ENCODE measurements at places on chromosomes 7 and 10.

- DNase-seq, result no peak
Measured at GRCh38 chr7:102875700-102876295, 37.0 kb upstream of the LRRC17 start.

- peak; percentile 13 for DNase-seq
Measured at GRCh38 chr7:149624006-149624405, 126.4 kb upstream of the ZNF746 start.

DNA sequence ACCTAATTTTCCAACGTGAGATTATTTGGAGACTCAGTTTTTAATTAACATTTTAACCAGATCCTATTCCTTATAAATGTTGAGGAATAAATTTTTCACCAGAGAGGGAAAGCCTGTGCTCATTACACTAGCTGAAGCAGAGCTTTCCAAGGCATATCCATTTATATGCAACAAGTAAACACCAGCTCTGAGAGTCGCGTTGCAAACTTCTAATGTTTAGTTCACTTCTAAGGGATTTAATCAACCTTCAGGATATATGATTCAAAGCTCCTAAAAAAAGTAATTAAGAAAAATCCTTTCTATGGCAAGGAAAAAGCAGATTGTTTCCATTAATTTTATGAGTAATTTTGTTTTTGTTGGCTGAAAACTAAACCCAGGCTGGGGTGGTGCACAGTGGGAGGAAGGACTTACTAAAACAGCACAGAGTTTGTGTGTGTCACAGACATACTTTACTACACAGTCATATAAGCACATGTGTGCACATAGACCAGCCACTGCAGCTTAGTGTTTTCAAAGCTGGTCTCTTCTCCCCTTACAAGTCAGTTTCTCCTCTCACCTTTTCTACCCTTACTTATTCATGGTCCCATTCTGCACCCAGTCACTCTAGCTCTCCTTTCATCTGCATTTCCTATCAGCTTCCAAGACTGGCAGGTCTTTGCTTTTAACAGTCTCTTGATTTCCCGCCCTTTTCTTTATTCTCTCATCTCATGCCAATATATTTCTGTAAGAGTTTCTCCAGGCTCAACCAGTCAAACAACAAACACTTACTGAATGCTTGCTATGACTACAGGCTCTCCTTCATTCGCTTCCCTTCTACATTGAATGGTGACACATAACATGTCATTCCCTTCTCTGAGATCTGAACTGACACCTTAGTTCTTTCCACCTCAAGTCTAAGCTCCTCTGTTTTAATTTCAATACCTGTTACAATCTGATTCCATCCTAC, 81.1 kb upstream of the FZD1 start:
- no peak for DNase-seq

- no peak for DNase-seq
Measured at GRCh38 chr10:58326967-58327381, 7.8 kb upstream of the UBE2D1 start.

- no peak for DNase-seq
Measured at GRCh38 chr7:147106746-147107145, 990.1 kb downstream of the CNTNAP2 start.

GRCh38 chr10:16988900-16989299, 140.7 kb downstream of the CUBN start:
- no peak for DNase-seq

GRCh38 chr7:83976302-83976701, 218.3 kb downstream of the SEMA3A start:
- DNase-seq, result no peak

GRCh38 chr7:17934612-17935240, 5.6 kb downstream of the SNX13 start:
- no peak for DNase-seq

DNA sequence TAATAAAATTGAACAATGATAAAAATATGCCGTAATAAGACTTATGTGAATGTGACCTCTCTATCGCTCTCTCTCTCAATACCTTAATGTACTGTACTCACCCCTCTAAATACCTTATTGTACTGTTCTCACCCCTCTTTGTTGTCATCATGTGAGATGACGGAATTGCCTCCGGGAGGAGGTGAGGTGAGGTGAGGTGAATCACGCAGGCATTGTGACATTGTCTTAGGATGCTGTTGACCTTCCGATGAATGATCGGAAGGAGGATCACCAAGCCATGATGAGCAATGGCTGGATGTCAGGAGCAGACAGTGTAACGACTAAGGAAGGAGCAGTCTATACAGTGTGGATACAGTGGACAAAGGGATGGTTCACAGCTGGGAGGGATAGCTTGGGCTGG, 87.4 kb upstream of the FAM20C start:
- DNase-seq, result no peak

GRCh38 chr10:44894691-44895090, 16.4 kb upstream of the TMEM72 start:
- no peak for DNase-seq

- DNase-seq, result peak; percentile 33
Measured at GRCh38 chr7:1225441-1226185, 7.1 kb upstream of the UNCX start.

DNA sequence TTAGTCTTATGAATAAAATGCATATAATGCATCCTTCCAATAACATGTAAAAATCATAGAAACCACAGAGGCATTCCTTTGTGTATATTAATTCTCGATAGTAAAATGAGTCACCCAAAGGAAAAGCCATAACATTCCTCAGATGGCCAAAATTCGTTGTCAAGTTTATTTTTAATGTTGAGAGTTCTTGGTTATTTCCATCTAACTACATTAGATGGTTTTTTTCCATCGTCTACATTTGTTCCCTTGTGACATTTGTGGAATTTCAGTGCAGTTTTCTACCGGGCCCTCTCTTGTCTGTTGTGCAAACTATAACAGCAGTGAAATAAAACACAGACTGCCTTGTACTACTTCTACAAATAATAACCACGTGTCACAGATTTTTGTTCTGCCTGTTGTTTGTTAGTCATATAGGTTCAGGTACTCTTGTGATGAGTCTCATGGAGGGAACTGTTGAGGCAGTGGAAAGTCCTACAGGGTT, 54.7 kb upstream of the CCAR1 start:
- DNase-seq, result no peak

DNA sequence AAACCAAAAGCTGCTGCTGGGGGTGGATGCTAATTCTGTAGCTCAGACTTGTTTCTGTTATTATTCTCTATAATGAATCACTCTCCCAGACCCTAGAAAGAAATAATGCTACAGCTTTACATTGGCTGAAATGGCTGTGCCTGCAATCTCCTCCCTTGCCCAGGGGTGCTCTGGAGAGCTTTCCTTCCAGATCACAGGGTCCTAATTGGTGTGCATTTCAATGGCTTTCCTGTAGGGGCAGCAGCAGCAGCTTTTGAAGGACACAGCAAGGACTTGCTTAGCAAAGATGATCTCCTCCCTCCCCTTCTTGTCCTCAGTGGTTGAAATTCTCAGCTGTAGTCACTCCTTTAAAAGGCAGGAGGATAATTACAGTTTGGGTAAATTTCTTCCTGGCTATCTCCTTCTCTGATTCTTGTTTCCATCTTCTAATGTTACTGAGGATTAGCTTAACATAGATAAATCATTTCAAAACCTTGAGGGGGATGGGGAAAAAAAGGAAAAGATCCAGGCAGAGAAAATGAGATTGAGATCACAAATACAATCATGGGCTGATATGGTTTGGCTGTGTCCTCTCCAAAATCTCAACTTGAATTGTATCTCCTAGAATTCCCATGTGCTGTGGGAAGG, 120.2 kb upstream of the CTTNBP2 start:
- no peak for DNase-seq

- DNase-seq, result no peak
Measured at GRCh38 chr7:139889186-139889871, 60.3 kb downstream of the TBXAS1 start.

- DNase-seq, result no peak
Measured at GRCh38 chr7:155188821-155189581, 108.7 kb upstream of the INSIG1 start.

DNA sequence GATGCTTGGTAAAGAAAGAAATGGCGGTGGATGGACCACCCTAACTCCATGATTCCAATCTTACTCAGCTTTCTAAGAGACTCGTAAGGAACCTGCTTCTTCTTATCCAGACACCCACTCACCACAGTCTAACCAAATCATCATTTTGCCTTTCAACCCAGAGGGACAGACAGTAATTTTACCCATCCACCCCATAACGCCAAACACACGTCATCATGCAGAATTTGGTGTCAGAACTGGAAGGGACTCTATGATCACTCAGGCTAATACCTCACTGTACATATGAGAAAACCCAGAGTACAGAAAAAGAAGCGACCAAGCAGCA, 388 bp downstream of the ECD start:
- no peak for DNase-seq

DNA sequence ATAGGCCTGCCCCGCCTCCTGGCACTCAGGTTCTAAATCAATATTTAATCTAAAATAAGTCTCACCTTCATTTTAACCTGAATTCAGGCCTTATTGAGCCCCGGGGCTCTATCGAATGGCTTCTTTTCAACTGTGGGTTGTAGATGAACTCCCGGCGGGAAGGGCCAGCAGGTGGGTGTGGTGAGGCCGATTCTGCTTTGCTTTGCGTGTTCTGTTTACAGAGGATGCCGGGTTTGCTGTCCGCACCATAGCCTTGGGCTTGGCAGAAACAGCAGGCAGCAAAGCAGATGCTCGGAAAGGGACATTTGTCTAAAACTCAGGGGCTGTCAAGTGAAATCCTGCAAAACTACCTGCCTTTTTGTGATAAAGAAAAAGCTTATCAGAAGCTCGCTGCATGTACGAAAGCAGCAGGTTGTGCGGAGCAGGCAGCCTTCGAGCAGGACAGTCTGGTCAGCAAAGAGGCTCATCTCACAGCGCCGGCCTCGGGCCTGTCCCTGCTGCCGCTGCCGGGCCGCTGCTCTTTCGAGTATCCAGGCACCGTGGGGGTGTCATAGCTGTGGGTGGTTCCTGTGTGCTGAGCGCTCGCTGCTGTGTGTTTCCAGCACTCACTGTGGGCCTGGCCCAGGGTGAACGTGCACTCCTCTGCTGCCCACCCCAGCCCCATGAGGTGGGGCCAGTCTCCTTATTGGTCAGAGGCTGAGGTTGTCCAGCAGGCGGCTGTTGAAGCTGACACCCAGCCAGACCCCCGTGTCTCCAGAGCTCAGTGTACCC, 434.8 kb upstream of the FOXK1 start:
- no peak for DNase-seq

- no peak for DNase-seq
Measured at GRCh38 chr7:77980087-77980713, 181.6 kb downstream of the PHTF2 start.

DNA sequence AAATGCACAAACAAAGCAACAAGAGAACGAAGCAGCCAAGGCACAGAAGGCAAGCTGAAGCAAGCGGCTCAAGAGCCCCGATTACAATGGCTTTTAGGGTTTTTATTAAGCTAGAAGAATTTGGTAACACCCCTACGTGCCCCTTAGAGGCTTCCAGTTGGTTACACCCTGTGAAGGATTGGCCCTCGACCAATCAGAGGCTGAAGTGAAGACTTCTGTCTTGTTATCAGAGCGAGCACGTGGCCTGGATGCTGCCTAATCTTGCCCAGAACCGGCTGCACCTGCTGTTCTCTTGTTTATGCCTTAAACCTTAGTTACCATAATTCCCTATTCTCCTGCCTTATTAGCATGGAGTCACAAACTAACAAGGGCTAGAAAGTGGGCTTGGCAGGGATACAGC, 21.4 kb downstream of the KCNK18 start:
- DNase-seq, result no peak

DNA sequence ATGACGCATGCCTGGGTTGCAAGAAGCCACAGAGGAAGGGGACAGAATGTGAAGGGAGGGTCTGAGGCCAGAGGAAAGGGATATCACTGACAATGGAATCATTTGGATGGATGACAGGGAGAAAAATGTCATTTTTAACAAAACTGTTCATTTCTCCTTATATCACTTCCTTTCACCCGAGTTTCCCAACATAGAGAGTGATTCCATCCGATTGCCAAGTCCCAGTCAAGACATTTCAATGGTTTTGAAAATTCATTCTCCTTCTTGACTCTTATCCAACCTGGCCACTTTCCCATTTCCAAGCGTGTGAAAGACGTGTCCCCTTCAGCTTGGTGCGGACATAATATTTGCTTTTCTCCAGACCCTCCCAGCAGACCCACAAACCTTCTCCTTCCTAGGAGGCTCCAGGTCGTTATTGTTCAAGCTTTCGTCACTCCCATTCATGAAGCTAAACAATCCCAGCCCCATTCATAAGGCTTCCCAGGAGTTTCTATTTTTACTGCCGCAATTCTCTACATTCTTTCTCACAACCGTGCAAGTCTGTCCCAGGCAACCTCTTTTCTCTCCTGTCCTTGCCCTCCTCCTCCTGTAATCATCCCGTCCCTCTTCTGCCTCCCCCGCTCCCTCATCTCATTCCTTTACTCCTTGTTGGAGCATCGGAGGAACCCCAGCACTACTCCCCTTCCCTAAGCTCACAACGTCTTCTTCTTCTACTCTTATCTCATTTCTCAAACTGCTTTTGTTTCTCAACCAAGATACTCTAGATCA, 301.3 kb upstream of the KLF6 start:
- no peak for DNase-seq

DNA sequence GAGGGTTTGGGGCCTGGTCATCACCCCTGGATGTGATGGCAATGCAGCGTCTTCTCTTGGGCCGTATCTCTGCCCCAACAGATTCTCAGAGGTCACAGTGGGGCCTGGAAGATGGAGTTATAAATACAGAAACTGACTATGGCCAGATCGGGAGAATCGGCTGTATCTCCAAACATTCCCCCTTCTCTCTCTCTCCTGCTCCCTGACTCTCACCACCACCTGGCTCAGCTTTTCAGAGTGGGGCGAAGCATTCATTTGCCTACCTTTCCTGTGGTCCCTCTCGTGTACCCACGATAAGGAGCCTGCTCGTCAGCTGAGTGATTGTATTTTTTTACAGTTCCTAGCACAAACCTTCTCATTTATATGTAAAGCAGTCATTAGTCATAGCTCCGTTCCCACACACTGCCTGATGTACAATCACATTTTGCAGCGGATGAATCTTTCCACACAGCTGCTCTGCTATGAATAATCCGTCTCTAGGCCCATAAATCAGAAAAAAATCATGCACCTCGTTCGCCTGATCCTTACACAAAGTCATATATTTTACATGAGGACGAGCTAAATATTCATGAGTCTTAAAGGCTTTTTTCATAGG, 23.2 kb upstream of the BTRC start:
- DNase-seq, result no peak

GRCh38 chr10:43774234-43774769, 125.6 kb upstream of the ZNF32 start:
- no peak for DNase-seq

- no peak for DNase-seq
Measured at GRCh38 chr10:124156524-124157260, 63.3 kb upstream of the CHST15 start.

DNA sequence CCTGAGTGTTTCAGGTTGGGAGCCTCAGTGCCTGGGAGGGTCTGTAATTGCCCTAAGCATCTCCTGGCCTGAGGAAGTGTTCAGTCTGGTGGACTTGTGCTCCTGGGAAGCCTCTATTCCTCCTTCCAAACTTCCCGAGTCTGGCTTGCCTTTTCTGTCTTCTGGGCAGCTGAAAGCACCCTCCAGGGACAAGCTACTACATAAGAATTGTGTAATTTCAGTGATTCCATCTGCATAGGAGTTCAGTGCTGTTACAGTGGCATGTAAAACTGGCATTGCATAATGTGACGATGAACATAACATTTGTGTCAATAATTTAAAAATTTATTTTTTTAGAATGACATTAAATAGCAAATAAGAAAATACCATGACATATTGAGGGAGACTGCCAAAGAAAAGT, 109.3 kb downstream of the AOAH start:
- no peak for DNase-seq
